ENCODE measurements at places on chromosomes 1 and 21.

DNA sequence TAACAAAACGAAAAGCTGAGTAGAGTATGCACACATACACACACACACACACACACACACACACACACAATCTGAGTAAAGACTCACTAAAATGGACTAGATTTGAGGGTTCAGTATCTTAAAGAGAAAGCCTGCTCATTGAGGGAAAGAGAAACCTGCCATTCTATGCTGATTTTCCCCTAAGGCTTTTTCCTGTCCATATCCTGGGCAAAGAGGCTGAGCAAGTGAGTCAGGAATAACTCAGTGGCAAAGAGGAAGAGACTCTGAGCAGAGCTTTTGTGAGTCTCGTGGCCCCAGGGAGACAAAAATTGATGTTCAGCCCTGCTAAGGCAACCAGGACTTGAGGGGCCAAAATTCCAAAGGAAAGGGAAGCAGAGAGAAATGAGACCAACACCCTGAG is 37.3 kb upstream of the RUNX1 start:
- peak; percentile 60 for DNase-seq

- DNase-seq, result no peak
Measured at GRCh38 chr1:16093611-16094010, 20.2 kb upstream of the FAM131C start.

- DNase-seq, result peak; percentile 93
Measured at GRCh38 chr1:243595527-243596210, 254.4 kb downstream of the AKT3 start.

DNA sequence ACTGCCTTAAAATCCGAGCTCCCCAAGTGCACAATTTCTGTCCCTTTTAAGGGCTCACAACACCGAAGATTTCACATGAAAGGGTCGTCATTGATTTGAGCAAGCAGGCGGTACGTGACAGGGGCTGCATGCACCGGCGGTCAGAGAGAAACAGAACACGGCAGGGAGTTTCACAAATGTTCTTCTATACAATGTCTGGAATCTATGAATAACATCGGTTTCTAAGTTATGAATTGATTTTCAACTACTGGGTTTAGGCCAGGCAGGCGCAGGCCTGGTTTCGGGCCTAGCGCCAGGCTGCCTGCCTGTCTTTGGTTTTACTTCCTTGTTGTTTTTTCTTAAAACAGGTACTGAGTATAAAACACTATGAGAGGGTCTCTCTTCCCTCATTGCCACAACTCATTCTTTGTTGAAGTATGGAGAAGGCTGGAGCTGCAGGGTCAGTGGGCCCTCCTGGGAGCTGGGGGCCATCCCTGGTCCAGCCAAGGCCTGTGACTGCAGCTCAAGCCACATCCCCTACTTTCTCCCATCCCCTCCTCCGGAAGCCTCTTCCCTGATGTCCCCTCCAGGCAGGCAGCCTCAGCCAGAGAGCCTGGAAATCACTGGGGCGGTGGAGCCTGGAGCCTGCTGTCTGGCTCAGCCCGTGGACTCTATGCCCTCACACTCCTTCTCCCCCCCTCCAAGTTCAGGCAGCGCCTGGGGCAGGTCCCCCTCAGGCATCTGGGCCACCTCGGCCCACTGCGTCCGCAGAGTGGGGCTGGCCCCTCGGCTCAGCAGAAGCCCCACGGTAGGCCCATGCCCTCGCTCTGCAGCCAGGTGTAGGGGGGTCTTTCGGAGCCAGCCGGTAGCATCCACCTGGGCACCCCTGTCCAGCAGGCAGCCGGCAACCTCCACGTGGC is 2.4 kb downstream of the ANKRD65 start:
- no peak for DNase-seq

DNA sequence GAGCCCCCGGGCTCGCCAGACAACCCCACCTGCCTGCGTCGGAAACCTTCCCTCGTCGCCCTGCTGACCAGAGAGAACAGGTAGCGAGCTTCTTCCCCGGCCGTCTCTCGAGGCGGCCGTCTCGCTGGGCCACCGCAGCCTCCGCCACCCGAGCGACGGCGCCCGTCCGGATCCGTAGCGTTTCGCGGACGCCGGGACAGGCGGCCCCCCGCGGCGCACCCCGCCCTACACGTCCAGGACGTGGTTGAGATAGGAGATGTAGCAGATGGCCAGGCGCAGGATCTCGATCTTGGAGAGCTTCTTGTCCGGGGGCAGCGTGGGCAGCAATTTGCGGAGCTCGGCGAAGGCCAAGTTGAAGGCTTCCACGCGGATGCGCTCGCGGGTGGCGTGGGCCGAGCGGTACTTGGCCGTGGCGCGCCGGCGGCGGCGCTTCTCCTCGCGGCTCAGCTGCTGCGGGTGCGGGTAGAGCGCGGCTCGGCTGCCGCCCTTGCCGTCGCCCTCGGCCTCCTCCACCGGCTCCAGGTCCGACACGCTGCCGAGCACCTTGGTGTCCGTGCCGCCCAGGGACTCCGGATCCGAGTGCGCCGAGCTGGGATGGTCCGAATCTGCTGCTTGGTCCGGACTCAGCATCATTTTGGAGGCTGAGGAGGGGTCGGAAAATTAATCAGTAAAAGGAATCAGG is 3.0 kb downstream of the NHLH2 start:
- no peak for DNase-seq

GRCh38 chr1:154863315-154864174 is 6.5 kb downstream of the KCNN3 start:
- DNase-seq, result peak; percentile 29

DNA sequence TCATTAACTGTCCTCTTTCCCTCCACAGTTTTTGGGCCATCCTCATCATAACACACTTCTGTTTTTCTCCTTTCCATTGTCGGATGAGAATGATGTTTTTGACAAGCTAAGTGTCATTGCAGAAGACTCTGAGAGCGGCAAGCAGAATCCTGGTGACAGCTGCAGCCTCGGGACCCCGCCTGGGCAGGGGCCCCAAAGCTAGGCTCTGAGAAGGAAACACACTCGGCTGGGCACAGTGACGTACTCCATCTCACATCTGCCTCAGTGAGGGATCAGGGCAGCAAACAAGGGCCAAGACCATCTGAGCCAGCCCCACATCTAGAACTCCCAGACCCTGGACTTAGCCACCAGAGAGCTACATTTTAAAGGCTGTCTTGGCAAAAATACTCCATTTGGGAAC is 28.6 kb upstream of the IFNAR1 start:
- DNase-seq, result no peak

DNA sequence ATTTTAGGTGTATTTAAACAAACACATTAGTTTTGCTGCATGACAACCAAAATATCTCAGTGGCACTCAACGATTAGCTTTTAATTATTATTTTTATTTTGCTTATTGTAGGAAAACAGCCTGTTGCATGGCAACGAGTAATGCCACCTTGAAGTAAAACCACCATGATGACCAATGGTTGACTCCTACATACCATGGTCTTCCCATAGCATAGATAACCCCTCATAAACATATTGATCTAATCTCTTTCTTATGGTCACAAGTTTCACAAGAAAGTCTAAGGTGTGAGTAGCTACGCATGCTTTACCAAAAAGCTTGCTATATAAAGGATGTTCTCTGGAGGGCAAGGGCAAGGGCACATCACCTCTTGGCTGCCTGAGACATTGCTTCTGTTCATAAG is 61.5 kb upstream of the PTBP2 start:
- no peak for DNase-seq

DNA sequence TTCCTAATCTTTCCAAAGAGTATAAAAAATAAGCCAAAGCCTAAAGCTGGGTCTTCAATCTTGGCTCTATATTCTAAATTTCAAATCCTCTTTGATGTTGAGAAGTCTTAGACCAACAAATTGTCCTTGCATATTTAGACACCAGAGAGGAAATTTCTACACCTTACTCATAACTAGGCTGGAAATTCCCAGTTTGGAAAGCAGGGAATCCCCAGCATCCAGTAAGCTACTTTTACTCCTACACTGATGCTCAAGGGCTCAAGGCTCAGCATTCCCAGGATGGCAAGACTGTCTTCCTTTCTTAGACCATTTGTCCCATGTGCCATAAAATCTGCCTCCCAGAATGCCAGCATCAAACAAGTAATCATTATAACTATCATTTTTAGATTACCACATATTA is 28.3 kb downstream of the PRDX6 start:
- DNase-seq, result no peak

DNA sequence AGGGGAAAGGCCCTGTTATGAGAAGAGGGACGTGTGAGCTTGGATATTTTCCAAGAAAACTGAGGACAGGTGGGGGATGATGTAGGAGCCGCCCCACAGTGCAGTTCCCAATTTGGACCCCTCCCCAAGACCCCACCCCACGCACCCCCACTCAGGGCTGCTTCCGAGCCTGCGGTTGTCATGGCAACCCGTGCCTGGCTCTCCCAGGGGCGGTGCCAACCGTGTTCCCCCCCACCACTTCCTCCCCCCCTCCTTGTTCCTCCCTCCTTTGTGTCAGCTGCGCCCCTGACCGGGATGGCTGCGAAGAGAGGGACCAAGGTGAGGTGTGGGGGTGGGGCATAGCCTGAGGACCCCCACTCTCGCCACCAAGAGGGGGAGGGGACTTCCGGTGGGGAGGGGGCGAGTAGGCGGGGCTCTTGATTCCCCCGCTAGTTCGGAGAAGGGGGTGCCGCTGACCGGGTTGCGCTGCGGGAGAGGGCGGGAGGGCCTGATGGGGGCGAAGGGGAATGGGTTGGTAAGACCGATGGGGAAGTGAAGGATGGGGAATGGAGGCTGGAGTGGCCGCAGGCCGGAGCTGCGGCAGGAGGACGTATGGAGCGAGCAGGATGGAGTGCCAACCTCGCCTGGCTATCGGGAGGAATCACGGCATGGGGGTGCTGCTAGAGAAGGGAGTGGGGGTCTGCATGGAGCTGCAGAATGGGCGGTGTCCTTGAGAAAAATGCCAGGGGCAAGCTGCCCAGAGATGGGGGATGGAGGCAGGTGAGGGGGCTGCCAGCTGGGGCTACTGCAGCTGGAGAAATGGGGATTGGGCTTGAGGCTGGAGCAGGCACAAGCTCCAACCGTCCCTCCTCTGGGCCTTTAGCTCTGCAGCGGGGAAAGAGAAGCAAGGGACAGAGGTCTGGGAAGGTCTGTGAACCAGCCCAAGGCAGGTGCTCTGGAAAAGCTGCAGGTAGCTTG is 953 bp downstream of the TRIM46 start:
- no peak for DNase-seq

GRCh38 chr1:229117664-229118300 is 153.1 kb upstream of the RAB4A start:
- DNase-seq, result peak; percentile 27

DNA sequence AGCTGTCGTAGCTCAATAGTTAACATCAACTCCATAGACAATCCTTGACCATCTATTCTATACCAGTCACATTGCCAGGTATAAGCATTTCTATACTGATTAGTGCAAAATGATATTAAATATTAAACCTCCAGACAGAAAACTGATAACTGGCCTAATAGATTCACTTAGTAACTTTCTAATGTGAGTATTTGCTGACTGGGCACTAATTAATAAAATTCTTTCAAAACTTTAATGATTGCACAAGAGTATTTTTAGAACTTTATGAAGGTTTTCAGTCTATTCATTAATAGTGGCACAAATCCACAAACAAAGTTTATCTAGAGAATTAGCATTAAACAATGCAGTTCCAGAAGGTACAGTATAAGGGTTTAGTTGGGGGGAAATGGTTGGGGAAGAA is 79.1 kb downstream of the TTLL7 start:
- DNase-seq, result no peak

DNA sequence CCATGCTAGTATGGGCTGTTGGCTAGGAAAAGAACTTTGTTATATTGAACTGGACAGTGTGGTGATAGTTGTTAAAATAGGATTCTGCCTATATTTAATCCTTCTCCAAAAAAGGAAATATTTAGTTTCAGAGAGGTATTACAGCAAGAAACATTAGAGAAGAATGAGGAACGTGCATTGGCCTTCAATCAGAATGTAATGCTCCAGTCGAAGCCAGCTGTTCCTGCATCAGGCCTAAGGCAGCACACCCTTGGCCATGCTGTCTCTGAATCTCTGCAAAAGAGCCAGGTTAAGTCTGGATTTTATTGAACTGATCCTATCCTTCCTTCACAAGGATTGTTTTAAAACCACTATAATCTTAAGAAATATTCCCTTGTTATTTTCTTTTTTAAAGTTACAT is 35.3 kb upstream of the RALGPS2 start:
- DNase-seq, result peak; percentile 13

- DNase-seq, result peak; percentile 54
Measured at GRCh38 chr1:179867493-179868330, 9.9 kb downstream of the TOR1AIP2 start.

DNA sequence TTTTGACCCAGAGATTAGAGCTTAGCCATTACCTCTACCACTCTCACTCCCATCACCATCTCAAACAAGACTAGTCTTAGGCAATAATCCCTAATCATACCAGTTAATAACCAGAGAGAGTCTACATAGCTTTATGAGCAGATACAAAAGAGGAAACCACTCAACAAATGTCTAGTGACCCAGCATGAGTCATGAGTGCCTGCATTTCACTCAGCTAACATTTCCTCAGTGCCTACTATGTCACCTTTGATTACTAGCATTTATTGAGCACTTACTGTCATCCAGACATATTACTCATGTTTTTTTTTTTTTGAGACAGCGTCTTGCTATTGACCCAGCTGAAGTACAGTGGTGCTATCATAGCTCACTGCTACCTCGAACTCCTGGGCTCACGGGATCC is 35.9 kb upstream of the GALNT2 start:
- DNase-seq, result peak; percentile 24

DNA sequence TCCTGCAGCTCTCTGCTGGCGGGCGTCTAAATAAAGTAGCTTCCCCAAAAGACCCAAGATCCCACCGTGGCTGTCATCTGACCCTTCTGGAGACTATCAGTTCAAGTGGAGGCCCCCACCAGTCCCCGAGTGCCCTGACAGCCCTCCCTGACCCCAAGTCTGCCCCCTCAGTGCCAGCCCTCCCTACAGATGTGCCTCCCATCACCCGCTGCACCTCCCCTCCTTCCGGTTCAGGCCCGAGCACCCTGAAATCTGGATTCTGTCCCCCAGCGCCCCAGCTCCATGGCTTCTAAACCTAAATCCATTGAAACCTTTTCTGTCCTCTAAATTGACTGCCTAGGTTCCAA is 595 bp downstream of the IL10RB start:
- no peak for DNase-seq

DNA sequence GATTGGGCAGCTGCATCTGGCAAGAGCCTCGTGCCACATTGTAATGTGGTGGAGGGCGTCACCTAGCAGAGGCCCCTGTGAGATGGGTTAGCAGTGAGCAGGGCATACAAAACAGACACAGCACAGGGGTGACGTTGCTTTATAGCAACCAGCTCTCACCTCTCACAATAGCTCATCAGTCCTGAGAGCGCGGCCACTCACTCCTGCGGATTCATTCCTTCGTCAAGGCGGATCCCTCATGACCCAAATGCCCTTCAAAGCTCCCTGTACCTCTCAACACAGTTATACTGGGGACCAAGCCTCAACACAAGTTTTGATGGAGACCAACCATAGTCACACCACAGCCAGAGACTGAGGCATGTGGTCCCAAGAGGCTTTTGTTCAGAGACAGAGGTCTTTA is 22.9 kb downstream of the SLC37A1 start:
- no peak for DNase-seq
